Lung (tissue), 17 donors: ENCODE measurements at places on chromosomes 5 and 9. TPM values are rescaled to one million over a fixed set of nuclear protein-coding genes. Genes with fewer than 3 reads are reported as not detected.

Gene GFI1B
- 1.4 TPM for polyA plus RNA-seq

- H3K4me3 ChIP-seq = no peak overlapping the region
- H3K27me3 ChIP-seq = no peaks in the 10 kb centered on the region
- H3K36me3 ChIP-seq = peaks cover 27% of the 10 kb centered on the region
- peaks cover 16% of the 10 kb centered on the region for H3K4me1 ChIP-seq
- no peak overlapping the region for H3K27ac ChIP-seq
Measured at GRCh38 chr5:58452566-58453258, 7.2 kb downstream of the PLK2 start.

Gene TRIM36
- polyA plus RNA-seq = 1.3 TPM

DNA sequence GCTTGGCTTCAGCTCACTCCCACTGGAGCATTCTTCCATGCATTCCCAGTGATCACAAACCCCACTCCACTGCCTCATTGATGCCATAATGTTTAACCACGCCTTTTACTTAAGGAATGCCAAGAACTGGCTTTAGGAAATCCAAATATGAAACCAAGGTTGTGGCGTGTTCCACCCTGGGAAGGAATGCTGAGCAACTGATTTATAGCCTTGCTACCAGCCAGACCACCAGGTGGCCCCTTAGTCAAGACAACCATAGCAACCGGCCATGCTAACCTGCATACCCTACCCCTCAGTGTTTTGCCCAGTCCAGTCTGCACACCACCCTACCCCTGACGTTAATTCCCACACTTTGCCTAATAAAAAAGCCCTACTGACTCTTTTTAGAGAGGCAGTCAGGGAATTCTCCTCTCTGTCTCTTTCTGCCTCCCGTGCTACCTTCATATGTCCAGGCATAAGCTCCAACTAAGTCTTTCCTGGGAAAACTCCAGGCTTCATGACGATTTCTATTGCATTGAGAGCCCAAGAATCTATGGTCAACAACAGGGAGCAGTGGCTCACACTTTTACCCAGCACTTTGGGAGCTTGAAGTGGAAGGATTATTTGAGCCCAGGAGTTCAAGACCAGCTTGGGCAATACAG is 27.0 kb upstream of the PRRC2B start:
- no peaks in the 10 kb centered on the region for H3K4me1 ChIP-seq
- no peak overlapping the region for H3K27ac ChIP-seq
- H3K4me3 ChIP-seq = no peak overlapping the region
- peak; percentile 66 for DNase-seq

- no peak overlapping the region for H3K27ac ChIP-seq
- no peak overlapping the region for H3K4me3 ChIP-seq
Measured at GRCh38 chr5:15013654-15014463, 142.3 kb upstream of the ANKH start.

Gene MARVELD2
- polyA plus RNA-seq = 5.6 TPM

- H3K36me3 ChIP-seq = no peaks in the 10 kb centered on the region
- DNase-seq = no peak
- no peaks in the 10 kb centered on the region for H3K27me3 ChIP-seq
- H3K4me1 ChIP-seq = no peaks in the 10 kb centered on the region
- H3K4me3 ChIP-seq = no peak overlapping the region
Measured at GRCh38 chr9:34927061-34927460, 31.0 kb upstream of the PHF24 start.

DNA sequence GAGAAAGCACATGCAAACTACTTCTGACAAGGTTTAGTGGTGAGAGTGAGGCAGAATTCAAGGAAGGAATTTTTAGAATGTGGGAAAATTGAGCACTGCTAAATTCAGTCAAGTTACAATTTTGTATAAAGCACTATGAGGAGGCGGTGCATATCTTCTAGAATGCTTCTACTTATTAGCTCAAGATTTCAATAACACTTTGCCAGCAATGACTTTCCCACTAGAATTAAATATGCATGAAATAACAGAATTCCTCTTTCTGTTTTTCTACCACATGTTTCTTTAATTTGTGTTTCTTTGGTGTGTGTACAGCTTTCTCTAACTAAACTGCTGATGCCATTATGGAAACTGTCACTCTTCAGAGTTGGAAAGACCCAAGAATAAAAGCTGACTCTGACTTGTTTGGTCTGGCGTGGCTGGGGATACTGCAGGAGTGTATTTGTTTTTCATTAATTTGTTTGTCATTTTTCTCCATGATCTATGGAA is 163.5 kb downstream of the ARSB start:
- no peaks in the 10 kb centered on the region for H3K36me3 ChIP-seq
- peak; percentile 46 for DNase-seq
- no peak overlapping the region for H3K4me3 ChIP-seq
- no peaks in the 10 kb centered on the region for H3K4me1 ChIP-seq

Gene SLC36A1
- 14.1 TPM for polyA plus RNA-seq

- H3K4me3 ChIP-seq = no peak overlapping the region
- no peak for DNase-seq
- no peaks in the 10 kb centered on the region for H3K4me1 ChIP-seq
- no peak overlapping the region for H3K27ac ChIP-seq
Measured at GRCh38 chr9:75636427-75637045, 253.9 kb upstream of the PCSK5 start.

Gene SCGB3A1
- 3,799 TPM for polyA plus RNA-seq

Gene S1PR3
- 2.8 TPM for polyA plus RNA-seq

- H3K4me3 ChIP-seq = no peak overlapping the region
- no peaks in the 10 kb centered on the region for H3K36me3 ChIP-seq
- peak overlapping the region; percentile 54 for H3K27ac ChIP-seq
- DNase-seq = no peak
- H3K27me3 ChIP-seq = no peaks in the 10 kb centered on the region
- H3K4me1 ChIP-seq = no peaks in the 10 kb centered on the region
Measured at GRCh38 chr9:120868339-120868675, 8.7 kb downstream of the PHF19 start.

Gene PCDHA13
- 1.0 TPM for polyA plus RNA-seq

Gene GRXCR2
- polyA plus RNA-seq = not detected

Gene FCN2
- polyA plus RNA-seq = 0.22 TPM

Gene DPH7
- 32.6 TPM for polyA plus RNA-seq

- no peak overlapping the region for H3K4me3 ChIP-seq
- no peaks in the 10 kb centered on the region for H3K4me1 ChIP-seq
- no peak overlapping the region for H3K27ac ChIP-seq
- no peaks in the 10 kb centered on the region for H3K36me3 ChIP-seq
- H3K27me3 ChIP-seq = no peaks in the 10 kb centered on the region
Measured at GRCh38 chr5:54411176-54411575, 44.3 kb upstream of the HSPB3 start.

GRCh38 chr9:3962496-3962895 is 337.4 kb downstream of the GLIS3 start:
- H3K27ac ChIP-seq = no peak overlapping the region
- no peaks in the 10 kb centered on the region for H3K27me3 ChIP-seq
- H3K4me3 ChIP-seq = no peak overlapping the region
- H3K4me1 ChIP-seq = no peaks in the 10 kb centered on the region

DNA sequence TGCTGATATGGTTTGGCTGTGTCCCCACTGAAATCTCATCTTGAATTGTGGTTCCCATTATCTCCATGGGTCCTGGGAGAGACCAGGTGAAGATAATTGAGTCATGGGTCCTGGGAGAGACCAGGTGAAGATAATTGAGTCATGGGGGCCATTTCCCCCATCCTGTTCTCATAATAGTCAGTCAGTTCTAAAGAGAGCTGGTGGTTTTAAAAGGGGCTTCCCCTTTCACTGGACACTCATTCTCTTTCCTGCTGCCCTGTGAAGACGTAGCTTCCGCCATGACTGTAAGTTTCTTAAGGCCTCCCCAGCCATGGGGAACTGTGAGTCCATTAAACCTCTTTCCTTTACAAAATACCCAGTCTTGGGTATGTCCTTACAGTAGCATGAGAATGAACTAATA is 99.6 kb downstream of the TRIM32 start:
- no peaks in the 10 kb centered on the region for H3K27me3 ChIP-seq

GRCh38 chr5:131394128-131394527 is 130.3 kb downstream of the CDC42SE2 start:
- no peaks in the 10 kb centered on the region for H3K27me3 ChIP-seq
- peaks cover 12% of the 10 kb centered on the region for H3K36me3 ChIP-seq
- H3K4me1 ChIP-seq = no peaks in the 10 kb centered on the region

DNA sequence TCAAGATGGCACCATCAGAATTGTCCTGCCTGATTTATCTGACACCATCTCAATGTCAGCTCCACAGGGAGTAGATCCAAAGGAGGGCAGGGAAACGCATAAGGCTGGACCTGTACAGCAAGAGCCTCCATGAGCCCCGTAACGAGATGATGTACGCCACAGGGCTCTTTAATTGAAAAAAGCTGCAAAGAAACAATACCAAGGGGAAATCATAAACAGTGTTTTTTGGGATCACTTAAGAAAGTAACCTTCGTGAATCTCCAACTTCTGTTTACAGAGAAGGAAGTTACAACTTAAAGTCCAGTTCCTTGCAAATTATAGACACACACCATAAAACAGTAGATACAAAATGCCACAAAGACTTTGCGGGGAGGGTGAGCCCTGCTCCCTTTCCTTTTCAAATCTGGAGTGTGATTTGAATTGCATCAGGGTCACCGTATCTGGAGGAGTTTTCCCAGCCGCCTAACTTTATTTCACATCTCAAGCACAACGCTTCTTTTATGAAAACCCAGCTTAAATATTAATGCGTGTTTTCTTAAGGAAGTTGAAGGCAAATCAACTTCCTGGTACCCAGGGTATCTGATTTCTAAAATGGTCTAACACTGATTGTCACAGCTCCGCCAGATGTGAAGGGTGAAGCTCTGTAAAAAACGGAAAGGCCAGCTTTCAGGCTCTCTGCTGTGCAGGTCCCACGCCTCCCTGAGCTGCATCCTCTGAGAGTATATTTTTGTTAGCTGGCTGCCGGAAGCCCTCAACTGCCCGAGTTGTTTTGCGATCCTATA is 88.9 kb downstream of the EBF1 start:
- H3K4me1 ChIP-seq = peaks cover 3% of the 10 kb centered on the region
- no peaks in the 10 kb centered on the region for H3K27me3 ChIP-seq
- DNase-seq = peak; percentile 56
- no peaks in the 10 kb centered on the region for H3K36me3 ChIP-seq
- H3K4me3 ChIP-seq = no peak overlapping the region
- H3K27ac ChIP-seq = peak overlapping the region; percentile 70

- H3K4me1 ChIP-seq = no peaks in the 10 kb centered on the region
- no peaks in the 10 kb centered on the region for H3K27me3 ChIP-seq
- no peak overlapping the region for H3K4me3 ChIP-seq
- no peaks in the 10 kb centered on the region for H3K36me3 ChIP-seq
- no peak overlapping the region for H3K27ac ChIP-seq
Measured at GRCh38 chr5:96537386-96537785, 104.3 kb upstream of the PCSK1 start.

GRCh38 chr9:6779417-6780241 is 21.9 kb downstream of the KDM4C start:
- DNase-seq = no peak
- H3K4me3 ChIP-seq = no peak overlapping the region
- no peaks in the 10 kb centered on the region for H3K27me3 ChIP-seq

GRCh38 chr5:88890070-88890781 is 7.2 kb upstream of the MEF2C start:
- H3K4me1 ChIP-seq = no peaks in the 10 kb centered on the region
- no peaks in the 10 kb centered on the region for H3K27me3 ChIP-seq
- H3K4me3 ChIP-seq = peak overlapping the region; percentile 43
- H3K27ac ChIP-seq = peak overlapping the region; percentile 61

DNA sequence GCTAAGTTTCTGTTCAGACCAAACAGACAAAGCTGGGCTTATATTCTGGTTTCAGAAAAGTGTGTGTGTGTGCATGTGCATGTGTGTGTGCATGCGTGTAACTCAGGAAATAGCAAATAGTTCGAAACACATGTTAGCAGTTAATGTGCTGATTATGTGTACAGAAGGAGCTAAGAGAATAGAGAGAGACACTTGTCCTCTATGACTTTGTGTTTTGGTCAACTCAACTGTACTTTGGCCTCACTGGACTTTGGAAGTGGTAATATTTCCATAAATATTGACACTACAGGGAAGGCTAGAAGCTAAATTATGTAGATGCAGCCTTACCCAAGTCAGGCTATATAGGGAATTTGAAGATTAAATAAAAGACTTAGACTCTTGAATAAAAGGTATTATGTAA is 155.5 kb downstream of the RAB3C start:
- H3K36me3 ChIP-seq = no peaks in the 10 kb centered on the region
- H3K27ac ChIP-seq = no peak overlapping the region
- H3K4me3 ChIP-seq = no peak overlapping the region

- H3K4me3 ChIP-seq = no peak overlapping the region
- no peaks in the 10 kb centered on the region for H3K4me1 ChIP-seq
- H3K36me3 ChIP-seq = no peaks in the 10 kb centered on the region
- no peak for DNase-seq
Measured at GRCh38 chr5:7667216-7667767, 183.6 kb downstream of the CFAP90 start.

DNA sequence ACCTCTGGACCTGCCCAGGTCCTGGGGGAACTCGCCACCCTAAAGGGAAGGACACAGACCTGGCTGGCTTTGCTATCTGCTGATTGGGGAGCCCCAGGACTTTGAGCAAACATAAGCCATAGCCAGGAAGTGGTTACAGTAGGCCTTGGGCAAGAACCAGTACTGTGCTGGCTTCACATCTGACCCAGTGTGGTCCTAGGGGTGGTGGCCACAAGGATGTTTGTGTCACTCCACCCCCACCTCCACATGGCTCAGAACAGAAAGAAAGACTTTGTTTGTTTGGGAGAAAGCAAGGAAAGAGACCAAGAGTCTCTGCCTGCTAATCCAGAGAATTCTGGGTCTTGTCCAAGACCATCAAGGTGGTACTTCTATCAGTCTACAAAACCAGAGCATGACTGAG is 334.2 kb downstream of the SPOCK1 start:
- peaks cover 3% of the 10 kb centered on the region for H3K27me3 ChIP-seq
- no peak overlapping the region for H3K4me3 ChIP-seq
- no peaks in the 10 kb centered on the region for H3K36me3 ChIP-seq
- H3K27ac ChIP-seq = no peak overlapping the region
- no peaks in the 10 kb centered on the region for H3K4me1 ChIP-seq
- no peak for DNase-seq

GRCh38 chr5:88879724-88880123 is 3.3 kb downstream of the MEF2C start:
- no peaks in the 10 kb centered on the region for H3K36me3 ChIP-seq
- H3K4me1 ChIP-seq = peaks cover 14% of the 10 kb centered on the region
- DNase-seq = no peak
- H3K27me3 ChIP-seq = no peaks in the 10 kb centered on the region
- no peak overlapping the region for H3K4me3 ChIP-seq
